ENCODE measurements at places on chromosomes 5 and 9. TPM values are rescaled to one million over a fixed set of nuclear protein-coding genes. Genes with fewer than 3 reads are reported as not detected.

Gene ANKRD31
- total RNA-seq: 0.37 TPM

Gene PCDHA4
- not detected for total RNA-seq

GRCh38 chr5:145345511-145346287, 489.4 kb downstream of the PRELID2 start:
- DNase-seq: no peak

GRCh38 chr5:11212706-11213105, 451.7 kb upstream of the DAP start:
- no peak for DNase-seq

DNA sequence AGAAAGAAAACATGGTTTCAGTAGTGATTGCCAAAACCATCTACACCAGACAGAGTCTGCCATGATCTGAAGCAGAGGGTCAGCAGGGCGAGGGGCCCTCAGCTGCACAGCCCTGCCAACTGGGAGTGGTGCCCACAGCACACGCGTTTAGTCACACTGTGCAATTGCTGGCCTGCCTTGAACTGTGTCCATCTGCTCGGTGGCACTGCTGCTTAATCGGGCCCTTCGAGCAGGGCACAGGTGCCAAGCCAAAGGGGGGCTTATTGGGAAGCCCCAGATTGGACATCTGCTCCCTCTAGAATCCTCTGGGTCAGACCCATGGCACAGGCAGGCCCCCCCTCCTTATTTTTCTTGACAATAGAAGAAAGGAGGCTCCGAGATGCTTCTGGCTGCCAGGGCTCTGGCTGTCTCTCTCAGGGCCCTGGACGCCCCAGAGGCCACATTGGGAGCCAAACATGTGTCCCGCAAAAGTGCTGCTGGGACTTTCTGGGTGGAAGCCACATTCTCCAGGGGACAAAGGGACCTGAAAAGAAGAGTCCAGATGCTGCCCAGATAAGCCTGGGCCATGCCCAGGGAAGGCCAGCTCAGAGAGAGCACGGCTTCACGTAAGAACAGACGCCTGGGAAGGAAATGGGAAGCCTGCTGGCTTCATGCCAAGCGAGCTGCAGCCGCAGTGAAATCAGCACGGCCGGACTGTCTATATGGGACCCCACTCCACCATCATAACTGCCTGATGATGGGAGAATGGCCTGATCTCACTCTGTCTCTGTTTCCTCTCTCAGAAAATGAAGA, 349.2 kb downstream of the GADD45G start:
- DNase-seq: no peak

DNA sequence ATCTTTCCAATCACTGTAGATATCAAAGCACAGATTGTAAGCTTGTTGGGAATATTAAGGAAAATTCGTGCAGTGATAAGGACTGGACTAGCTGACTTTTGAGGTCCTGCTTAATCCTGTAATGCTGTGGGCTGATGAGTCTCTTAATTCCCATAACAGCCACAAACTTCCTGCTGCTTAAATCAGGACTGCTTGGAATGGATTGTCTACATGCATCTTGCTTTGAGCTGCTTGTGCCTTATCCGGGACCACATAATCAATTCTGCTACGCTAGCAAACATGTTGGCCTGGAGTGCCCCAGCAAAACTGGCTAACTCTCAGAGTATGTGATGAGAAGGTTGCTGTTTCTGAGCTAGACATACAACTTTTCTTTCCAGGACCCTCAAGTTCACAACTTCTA, 79.6 kb downstream of the SNCAIP start:
- DNase-seq: no peak

GRCh38 chr5:157284458-157285212, 18.7 kb downstream of the CYFIP2 start:
- DNase-seq: no peak

GRCh38 chr5:116361171-116361967, 213.3 kb downstream of the SEMA6A start:
- no peak for DNase-seq

Measured in T-helper 17 cell (primary cell).